Activated CD8-positive, alpha-beta T cell treated with anti-CD3 and anti-CD28 coated beads, Interleukin-2, amount 10 ng/mL, durations not matched to agents 7 days and 5 days (primary cell): ENCODE measurements at places on chromosomes 16 and 17.
A peak's percentile ranks its signal among the peaks of the same experiment; 100 is the strongest.

- DNase-seq: no peak
These were observed 6.3 kb upstream of the SLC38A8 start for GRCh38 chr16:84048871-84049270.

GRCh38 chr16:68229431-68230175, 6.3 kb downstream of the ESRP2 start:
- peak; percentile 55 for DNase-seq

- no peak for DNase-seq
These were observed 15.0 kb downstream of the CA5A start for GRCh38 chr16:87921236-87921773.

DNA sequence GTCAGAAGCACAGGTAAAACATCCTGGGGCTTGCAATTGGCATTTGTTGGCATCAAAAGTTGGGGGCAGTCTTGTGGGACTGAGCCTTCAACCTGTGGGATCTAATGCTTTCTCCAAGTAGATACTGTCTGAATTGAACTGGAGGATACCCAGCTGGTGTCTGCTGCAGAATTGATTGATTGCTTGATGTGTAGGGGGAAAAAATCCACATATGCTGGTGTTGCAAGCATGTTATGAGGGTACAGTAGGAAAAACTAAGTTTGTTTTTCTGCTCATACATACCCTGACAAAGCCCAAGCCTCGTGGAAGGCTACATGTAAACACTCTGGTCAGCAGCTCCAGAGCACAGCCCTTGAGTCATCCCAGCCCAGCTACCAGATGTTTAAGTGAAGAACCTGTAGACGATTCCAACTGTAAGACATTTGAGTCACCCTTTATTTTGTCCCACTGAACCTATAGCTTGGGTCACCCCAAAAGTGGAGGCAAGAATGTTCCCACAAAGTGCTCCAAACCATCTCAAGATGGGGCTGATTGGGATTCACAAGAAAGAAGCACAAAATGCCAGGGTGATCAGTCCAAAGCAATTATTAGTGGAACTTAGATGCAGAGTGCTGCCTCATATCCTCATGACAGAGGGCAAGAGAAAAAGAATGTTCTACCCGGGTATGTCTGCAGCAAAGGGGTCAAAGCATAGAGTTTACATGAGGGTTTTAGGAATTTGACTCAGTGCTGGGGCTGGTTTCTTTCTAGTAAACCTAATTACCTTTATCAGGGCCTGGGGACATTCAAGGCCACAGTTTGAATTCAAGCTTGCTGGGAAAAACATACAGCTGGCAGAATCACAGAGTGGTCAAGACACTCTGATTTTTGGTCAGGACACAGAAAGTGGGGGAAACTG, 9.6 kb upstream of the APPBP2 start:
- no peak for DNase-seq

DNA sequence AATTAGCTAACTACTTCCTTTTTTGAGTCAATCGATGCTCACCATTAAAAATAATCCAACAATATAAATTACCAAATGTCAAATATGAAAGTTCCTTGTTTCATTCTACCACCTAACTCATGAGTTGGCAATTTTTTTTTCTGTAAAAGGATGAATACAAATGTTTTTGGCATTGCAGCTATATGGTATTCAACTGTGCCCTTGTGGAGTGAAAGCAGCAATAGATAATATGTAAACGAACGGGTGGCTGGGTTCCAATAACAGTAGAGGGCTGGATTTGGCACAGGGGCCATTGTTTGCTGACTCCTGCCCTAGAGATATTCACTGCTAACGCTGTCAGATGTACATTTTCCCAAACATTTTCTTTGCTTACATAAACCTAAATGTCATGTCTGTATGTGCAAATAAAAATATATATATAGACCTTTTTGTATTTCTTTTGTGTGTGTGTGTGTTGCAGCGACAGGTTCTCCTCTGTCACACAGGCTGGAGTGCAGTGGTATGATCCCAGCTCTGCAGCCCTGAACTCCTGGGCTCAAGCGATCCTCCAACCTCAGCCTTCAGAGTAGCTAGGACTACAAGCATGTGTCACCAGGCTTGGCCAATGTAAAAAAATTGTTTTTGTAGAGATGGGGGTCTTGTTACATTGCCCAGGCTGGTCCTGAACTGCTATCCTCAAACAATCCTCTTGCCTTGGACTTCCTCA, 73.9 kb downstream of the RPGRIP1L start:
- DNase-seq: no peak

- DNase-seq: no peak
These were observed 40.5 kb downstream of the LYRM1 start for GRCh38 chr16:20940871-20941635.

DNA sequence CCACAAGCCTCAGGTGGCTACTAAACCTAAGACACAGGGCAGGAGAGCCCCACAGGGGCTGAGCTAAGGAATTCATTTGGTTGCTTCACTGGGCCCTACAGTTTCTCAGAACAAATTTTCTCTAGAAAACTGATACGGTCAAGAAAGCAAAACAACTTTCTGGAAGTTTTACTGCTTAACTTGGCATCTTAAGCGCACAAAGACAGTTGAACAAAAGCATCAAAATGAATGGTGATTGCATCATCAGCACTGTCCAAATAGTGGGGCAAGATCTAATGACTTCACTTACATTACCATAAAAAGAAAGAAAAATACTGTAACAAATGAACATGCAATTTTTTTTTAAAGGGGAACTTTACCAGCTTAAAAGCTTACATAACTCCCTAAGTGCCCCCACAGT, 47.6 kb downstream of the XPO6 start:
- no peak for DNase-seq

DNA sequence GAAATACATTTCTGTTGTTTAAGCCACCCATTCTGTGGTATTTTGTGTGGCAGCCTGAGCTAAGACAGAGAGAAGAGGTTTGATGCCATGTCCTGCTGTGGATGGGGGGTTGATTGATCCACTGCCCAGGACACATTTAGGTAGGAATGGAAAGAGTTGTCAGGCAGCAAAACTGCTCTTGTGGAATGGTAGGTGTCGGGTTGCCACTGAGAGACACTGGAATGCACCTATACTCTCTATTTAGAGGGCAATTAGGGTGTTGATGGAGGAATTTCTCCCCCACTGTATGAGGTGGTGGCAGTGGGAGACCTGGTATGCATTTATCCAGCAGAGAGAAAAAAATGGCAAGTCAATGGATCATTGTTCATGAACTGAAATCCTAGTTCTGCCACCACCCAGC, 30.9 kb downstream of the CBLN1 start:
- DNase-seq: no peak

GRCh38 chr16:75043175-75043895, 44.5 kb downstream of the ZNRF1 start:
- no peak for DNase-seq
